ENCODE measurements at places on chromosomes 6 and 20.
A peak's percentile ranks its signal among the peaks of the same experiment; 100 is the strongest.

GRCh38 chr6:165986914-165987482, 180.7 kb downstream of the TBXT start:
- DNase-seq, result no peak

GRCh38 chr6:164109770-164110140, 695.2 kb downstream of the QKI start:
- no peak for DNase-seq

- DNase-seq, result no peak
These were observed 121.4 kb downstream of the TBXT start for GRCh38 chr6:166046226-166046625.

- no peak for DNase-seq
These were observed 772.1 kb upstream of the MAP3K7 start for GRCh38 chr6:91358986-91359385.

DNA sequence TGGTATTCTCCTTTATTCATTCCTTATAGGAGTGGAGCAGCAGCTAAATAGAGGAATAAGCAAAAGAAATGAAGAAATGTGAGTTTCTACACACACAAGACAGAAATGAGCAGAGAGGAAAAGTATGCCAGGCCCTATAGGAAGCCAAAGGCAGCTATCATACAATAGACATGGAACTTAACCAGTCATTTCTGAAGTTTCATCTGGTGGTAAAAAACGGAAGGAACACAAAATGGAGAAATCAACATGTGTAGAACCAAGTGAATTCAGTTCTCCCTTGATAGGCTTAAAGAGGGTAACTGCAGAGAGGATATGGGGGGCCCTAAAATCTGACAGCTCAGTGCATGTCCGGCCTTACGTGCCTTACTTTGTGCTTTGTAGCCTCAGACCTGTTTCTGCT, 44.6 kb downstream of the TSBP1 start:
- DNase-seq, result no peak

- DNase-seq, result no peak
These were observed 60.6 kb upstream of the RIN2 start for GRCh38 chr20:19697415-19697814.

GRCh38 chr20:478949-479429, 16.7 kb upstream of the TBC1D20 start:
- DNase-seq, result peak; percentile 36

DNA sequence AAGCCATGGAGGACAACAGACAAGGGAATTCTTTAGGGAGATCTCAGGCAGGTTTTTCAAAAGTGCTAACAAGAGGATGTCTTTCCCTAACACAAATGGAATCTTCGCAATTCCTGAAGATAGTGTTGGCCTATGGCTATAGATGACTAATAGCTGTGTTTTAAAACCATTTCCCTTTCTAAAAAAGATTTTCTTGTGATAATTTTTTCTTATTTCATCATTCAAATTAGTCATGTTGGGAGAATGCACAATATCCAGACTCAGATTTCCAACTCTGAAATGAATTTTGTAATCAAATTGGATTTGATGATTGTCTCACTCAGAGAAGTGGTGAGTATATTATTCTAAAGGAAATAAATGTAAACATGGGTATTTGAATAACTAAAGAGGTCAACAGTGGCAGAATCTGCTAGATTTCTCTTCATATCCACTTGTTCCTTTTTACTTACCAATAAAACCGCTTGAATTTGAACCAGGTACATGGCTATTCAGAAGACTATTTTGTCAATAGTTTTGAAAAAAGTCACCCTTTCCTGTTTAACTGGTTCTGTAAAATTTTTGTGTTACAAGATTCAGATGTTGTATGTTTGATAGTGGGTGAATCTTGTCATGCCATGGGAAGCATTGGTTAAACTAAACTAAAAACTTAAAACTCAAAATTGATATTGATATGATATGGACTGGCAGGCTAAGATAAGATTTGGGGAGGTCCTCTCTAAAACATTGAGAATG, 1223.7 kb upstream of the EYS start:
- DNase-seq, result no peak

- DNase-seq, result no peak
These were observed 149.7 kb upstream of the TNFAIP3 start for GRCh38 chr6:137717074-137718073.

DNA sequence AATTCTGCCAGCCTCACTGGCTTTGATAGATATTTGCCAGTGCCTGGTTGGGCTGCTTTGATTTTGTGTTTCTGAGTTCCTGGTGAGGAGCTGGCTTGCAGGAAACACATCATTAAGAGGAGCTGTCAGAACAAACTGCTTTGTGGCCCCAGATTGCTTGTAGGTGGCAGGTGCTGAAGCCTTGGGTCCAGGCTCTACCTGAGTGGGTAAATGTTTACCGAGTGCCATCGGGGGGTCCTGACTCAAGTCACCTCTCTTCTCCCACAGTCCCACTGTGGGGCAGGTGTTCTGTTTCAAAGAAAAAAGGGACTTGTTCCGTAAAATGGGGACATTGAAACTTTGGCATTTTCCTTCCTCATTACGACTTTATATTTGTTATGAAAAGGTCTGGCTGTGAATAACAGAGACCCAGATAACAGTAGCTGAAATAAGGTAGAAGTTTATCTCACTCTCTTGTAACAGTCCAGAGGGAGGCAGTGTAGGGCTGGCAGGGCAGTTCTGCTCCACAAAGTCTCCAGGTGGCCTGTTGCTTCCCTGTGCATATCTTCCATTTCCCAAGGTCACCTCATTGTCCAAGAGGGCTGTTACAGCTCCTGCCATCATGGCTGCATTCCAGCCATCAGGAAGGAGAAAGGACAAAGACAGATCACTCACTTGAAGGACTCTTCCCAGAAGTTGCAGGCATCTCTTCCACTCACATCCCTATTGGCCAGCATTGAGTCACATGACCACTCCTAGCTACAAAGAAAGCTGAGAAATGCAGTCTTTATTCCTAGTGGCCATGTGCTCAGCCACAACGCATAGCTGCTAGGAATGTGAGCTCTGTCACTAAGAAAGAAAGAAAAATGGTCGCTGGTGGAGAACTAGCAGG, 149.9 kb upstream of the KCNG1 start:
- no peak for DNase-seq

DNA sequence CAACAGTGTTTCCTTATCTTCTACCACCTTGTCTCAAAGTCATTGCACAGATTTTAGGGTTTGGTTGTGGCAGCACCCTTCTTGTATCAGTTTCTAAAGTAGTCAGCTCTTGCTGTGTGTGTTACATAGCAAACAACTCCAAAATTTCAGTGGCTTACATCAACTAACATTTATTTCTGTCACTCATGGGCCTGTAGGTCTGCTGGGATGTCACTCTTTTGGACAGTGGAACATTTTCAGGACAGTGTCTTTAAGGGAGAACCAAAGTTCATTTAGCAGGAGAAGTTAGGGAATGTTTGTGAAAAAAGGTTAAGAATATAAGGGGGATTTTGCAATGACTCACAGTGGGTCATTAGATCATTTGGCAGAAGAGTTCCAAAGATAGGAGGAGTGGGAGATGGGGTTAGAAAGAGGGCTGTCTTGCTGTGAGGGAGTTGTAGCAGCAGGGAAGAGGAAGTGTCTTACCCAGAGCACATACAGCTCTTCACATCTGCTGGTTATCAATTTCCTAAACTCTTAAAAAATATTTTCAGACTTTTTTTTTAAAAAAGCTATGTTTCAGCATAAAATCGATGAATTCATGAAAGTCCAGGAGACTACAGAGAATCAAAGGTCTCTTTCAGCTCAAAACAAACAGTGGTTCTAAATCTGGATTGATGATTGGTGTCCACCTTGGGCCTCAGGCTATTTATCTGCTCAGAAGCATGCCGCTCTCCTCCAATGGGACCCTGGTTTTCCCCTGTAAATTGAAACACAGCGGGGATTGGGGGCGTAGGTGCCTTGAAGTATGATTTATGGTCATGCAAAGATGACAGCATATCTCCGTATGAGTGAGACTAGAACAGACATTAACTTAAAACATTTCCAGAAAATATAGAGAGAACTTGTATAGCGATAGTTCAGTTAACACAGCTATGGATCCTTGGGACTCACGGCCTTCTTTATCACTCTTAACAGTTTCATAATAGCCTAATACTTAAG, 117.3 kb downstream of the B3GAT2 start:
- no peak for DNase-seq
